ENCODE measurements at places on chromosomes 12 and 14.
A peak's percentile ranks its signal among the peaks of the same experiment; 100 is the strongest.

GRCh38 chr12:107903341-107904061 lies 129.0 kb downstream of the ASCL4 start:
- H3K36me3 ChIP-seq: no peaks in the 10 kb centered on the region
- DNase-seq: peak; percentile 88
- H3K4me3 ChIP-seq: peak overlapping the region; percentile 59
- H3K27me3 ChIP-seq: peaks cover 71% of the 10 kb centered on the region
- H3K4me1 ChIP-seq: peaks cover 9% of the 10 kb centered on the region

DNA sequence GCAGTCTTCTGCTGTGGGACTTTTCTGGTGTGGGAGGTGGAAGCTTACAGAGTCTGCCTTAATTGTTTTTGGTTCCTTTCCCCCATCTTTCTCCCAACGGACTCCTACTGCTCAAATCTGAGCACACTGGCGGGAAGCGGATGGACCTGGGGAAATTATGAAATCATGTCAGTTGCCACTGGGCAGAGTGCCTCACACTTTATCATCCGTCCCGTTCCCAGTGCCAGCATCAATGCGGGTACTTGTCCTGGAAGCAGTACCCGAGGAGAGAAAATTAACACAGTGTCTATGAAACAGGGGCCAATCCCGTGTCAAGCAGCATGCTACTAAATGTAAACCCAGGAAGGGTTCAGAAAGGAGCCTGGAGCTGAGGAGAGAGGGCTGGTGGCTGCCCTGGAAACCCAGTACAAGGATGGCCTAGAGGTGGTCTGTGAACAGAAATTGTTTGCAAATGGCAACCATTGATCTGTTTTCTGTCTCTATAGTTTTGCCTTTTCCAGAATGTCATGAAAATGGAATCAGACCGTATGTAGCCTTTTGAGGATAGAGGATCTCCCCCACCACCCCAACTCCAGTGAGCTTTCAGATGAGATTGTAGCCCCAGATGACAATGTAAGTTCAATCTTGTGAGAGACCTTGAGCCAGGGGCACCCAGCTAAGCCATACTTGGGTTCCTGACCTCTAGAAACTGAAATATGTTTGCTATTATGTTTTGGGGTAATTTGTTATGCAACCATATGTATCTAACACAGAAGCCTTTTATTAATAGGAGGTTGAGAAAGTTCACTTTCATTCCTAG lies 908 bp upstream of the CDKL1 start:
- H3K27me3 ChIP-seq: peaks cover 33% of the 10 kb centered on the region
- peak overlapping the region; percentile 63 for H3K4me3 ChIP-seq
- peaks cover 13% of the 10 kb centered on the region for H3K4me1 ChIP-seq
- H3K36me3 ChIP-seq: no peaks in the 10 kb centered on the region
- peak; percentile 2 for DNase-seq
- H3K27ac ChIP-seq: no peak overlapping the region

- H3K4me3 ChIP-seq: peak within 1 kb of the TSS; percentile 67
- H3K4me1 ChIP-seq: peaks cover 29% of the 10 kb centered on the region
- peaks cover 100% of the 10 kb centered on the region for H3K27me3 ChIP-seq
These were observed at the start of gene FZD10 for GRCh38 chr12:130162267-130162666. Gene FZD10, plus strand, starts transcription at chr12:130162464. Its CDS starts 479 bp downstream, at chr12:130162943.

DNA sequence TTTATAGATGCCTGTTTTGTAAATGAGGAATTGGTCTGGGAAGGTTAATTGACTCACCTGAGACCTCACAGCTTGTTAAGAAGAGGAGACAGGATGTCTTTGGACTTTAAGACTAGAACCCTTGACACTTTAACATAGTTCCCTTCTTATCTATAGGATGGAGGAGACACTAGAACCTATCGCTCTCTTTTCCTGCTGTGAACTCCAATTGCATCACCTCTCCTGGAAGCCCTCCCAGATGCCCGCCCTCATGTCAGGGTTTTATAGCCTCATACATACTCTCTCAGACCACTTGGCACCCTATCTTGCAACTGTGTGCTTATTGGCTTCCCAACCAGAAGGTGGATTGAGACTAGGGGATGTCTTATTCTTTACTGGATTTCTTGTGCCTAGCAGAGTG lies 2.5 kb upstream of the CTDSP2 start:
- peaks cover 10% of the 10 kb centered on the region for H3K27me3 ChIP-seq
- no peak for DNase-seq
- no peak overlapping the region for H3K4me3 ChIP-seq
- H3K27ac ChIP-seq: no peak overlapping the region
- no peaks in the 10 kb centered on the region for H3K36me3 ChIP-seq

DNA sequence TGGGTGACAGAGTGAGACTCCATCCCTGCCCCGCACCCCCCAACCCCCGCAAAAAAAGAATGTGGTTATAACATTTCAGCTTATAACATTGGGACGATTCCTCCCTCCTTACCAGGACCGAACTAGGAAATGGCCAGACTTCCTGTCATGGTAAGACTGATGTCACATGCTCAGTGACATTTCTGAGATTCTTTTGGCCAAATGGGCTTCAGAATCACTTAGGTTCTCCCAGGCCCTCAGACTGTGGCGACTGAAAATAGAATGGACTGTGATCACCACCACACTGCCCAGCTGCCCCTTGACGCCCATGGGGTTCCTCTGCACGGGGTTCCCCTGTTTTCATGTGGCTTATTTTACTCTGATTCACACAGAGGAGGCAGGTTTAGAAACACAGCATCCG lies 115.0 kb upstream of the EVL start:
- no peaks in the 10 kb centered on the region for H3K27me3 ChIP-seq
- no peak overlapping the region for H3K4me3 ChIP-seq
- no peak overlapping the region for H3K27ac ChIP-seq
- H3K4me1 ChIP-seq: peaks cover 3% of the 10 kb centered on the region

All from neural progenitor cell (in vitro differentiated cells).